Activated CD4-positive, alpha-beta T cell treated with anti-CD3 and anti-CD28 coated beads for 36 hours (primary cell): ENCODE measurements at places on chromosomes 4 and X. TPM values are rescaled to one million over a fixed set of nuclear protein-coding genes. Genes with fewer than 3 reads are reported as not detected.
A peak's percentile ranks its signal among the peaks of the same experiment; 100 is the strongest.

DNA sequence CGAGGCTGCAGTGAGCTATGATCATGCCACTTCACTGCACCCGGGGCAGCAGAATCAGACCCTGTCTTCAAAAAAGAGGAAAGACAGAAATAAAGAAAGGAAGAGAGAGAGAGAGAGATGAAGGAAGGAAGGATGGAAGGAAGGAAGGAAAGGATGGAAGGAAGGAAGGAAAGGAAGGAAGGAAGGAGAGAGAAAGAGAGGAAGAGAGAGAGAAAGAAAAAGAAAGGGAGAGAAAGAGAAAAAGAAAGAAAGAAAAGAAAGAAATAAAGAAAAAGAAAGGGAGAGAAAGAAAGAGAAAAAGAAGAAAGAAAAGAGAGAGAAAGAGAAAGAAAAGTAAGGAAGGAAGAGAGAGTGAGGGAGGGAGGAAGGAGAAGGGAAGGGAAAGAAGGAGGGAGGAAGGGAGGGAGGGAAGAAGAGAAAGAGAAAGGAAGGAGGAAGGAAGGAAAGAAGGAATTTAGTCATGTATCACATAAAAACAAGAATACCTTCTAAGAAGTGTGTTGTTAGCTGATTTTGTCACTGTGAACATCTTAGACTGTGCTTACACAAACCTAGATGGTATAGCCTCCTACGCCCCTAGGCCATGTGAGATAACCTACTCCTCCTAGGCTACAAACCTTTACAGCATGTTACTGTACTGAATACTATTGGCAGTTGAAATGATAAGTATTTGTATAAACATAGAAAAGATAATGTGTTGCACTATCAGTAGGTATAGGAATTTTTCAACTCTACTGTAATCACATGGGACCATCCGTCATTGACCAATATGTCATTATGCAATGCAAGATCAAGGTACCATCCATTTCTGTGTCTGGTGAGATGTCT, 17.4 kb upstream of the AFF1 start:
- no peaks in the 10 kb centered on the region for H3K36me3 ChIP-seq
- H3K4me3 ChIP-seq: no peak overlapping the region
- no peak overlapping the region for H3K27ac ChIP-seq

DNA sequence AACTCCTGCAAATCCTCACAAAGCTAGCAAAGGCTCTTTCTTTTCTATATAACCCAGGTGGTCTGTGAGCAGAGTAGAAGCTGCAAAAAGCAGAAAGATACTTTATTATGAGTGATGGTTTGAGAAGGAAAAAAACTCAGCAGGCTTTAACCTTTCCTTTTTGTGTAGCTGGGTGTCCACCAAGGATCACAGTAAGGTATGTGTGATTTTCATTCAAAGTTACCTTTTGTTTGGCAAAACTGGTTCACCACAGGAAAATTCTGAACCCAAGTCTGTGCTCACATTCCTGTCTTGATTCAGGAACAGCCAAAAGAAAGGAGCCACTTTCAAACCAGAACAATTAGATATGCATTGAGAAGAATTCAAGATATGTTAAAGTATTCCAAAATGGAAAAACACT, 35.7 kb downstream of the FRAS1 start:
- no peaks in the 10 kb centered on the region for H3K4me1 ChIP-seq
- DNase-seq: no peak
- no peak overlapping the region for H3K27ac ChIP-seq
- no peak overlapping the region for H3K4me3 ChIP-seq

- H3K36me3 ChIP-seq: no peaks in the 10 kb centered on the region
- peak overlapping the region; percentile 97 for H3K27ac ChIP-seq
- peak; percentile 12 for DNase-seq
- no peaks in the 10 kb centered on the region for H3K27me3 ChIP-seq
- peaks cover 42% of the 10 kb centered on the region for H3K4me1 ChIP-seq
Measured at GRCh38 chrX:119756926-119757635, 1.3 kb upstream of the SOWAHD start.

GRCh38 chr4:177239878-177240277, 69.8 kb upstream of the NEIL3 start:
- no peak overlapping the region for H3K27ac ChIP-seq
- no peak overlapping the region for H3K4me3 ChIP-seq
- no peaks in the 10 kb centered on the region for H3K4me1 ChIP-seq
- H3K27me3 ChIP-seq: no peaks in the 10 kb centered on the region
- DNase-seq: no peak

Gene HERC5
- total RNA-seq: 21.1 TPM
